ENCODE measurements at places on chromosomes 7 and 10.

- DNase-seq: no peak
These were observed 52.5 kb downstream of the CDHR3 start for GRCh38 chr7:106015381-106016218.

DNA sequence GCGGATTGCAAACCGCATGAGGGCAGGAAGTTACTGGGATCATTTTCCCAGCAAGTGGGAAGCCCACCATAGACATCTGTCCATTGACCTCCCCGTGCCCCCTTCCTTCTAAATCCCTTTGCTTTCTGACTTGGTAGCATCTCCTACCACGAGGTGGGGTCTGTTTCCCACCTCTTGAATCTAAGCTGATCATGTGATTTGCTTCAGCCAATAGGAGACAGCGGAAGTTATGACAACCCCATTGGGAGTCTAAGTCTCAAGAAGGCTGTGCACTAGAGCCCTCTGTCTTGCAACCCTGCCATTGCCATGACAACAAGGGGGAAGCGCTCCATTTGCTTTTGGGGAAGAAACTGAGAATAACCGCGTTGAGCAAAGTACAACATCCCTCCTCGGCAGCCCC, 39.2 kb upstream of the CARD11 start:
- no peak for DNase-seq

DNA sequence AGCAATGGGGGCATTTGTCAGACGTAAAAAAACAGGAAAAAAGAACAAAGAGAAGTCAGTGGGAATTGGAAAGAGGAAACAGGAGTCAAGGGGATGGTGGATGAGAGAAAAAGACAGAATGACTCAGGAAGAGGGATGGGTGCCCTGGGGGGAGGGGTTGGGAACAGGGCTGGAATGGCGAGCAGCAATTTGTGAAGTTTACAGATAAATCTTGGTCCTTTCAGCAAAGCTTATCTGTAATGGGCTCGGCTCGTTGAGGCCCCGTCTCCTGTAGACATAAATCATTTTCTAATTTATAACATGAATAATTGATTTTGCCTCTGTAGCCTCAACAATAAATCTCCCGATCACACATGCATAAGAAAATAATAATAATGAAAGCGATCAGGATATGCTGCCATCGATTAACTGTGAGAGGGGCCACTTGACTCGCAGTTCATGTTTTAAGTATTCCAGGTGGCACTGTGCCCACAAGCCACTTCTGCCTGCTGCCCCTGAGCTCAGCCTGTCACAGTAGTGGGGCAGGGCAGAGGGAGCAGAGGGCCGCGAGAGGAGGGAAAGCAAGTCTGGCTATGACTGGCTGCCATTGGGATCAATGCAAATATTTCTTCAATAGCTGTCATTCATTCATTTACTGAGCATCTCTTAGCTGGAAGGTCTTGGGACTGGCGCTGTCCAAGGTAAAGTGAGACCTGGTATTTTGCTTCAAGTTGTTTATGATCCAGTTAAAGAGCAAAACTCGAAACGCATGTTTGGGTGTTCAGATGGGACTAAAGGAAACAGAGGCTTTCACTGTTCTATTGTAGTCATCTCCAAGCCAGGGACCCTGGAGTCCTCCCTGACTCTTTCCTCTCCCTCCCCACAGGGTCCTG, 47.4 kb upstream of the R3HCC1L start:
- DNase-seq: no peak

GRCh38 chr10:70038923-70039322, 13.7 kb upstream of the MACROH2A2 start:
- DNase-seq: no peak

DNA sequence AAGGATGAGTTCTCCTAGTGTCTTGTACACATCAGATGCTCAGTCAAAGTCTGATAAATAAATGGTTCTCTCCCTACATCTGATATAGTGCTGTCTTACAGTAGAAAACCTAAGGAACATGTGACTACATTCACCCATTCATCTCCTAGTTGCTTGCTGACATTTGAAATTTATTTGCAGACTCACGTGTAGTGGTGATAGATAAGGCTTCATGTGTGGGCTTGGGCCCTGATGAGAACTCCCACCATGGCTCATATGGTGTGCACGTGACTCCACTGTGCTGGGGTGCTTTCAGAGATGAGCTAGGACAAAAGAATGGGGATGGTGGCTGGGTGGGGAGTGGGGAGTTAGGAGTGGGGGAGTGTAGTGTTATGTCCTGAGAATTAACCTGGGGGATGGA, 287.3 kb downstream of the RPS24 start:
- no peak for DNase-seq

GRCh38 chr10:16787361-16787791, 29.8 kb downstream of the RSU1 start:
- DNase-seq: no peak

- no peak for DNase-seq
These were observed 17.5 kb downstream of the ZCCHC24 start for GRCh38 chr10:79427965-79428364.

DNA sequence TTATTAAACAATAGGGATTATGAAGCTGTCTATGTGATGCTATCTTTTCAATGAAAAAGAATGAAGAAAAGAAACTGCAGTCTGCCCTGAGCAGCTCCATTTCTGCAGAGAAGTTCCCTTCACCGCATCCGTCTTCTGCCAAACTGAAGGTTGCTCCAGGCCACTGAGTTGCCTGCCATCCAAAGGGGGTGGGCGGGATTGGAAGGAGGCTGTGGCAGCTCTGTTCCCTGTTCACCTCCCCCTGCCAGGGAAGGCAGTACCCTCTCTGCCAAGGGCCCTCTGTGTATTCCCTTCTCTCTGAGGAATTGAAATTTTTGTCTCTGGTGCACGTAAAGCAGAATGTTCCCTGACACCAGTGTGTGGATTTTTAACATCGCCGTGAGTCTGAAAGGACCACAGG, 243.1 kb upstream of the GHITM start:
- no peak for DNase-seq

GRCh38 chr7:127950233-127950935, 80.9 kb downstream of the LRRC4 start:
- no peak for DNase-seq

DNA sequence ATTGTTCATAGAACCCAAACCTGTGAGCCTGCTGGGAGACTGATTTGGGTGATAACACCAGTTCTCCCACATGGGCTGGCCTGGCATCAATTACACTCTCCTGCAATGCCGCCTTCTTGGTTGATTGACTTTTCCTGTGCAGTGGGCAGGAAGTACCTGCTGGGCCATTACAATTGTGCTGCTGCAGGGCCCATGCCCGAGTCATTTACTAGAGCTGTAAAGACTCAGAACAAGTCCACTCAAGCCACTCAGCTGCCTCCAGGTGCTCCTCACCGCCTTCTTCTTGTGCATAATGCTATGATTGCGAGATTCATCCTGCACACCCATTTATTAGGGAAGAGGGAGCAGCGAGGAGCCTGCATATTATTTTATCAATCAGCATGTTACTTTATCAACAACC, 264.0 kb downstream of the TCERG1L start:
- no peak for DNase-seq

DNA sequence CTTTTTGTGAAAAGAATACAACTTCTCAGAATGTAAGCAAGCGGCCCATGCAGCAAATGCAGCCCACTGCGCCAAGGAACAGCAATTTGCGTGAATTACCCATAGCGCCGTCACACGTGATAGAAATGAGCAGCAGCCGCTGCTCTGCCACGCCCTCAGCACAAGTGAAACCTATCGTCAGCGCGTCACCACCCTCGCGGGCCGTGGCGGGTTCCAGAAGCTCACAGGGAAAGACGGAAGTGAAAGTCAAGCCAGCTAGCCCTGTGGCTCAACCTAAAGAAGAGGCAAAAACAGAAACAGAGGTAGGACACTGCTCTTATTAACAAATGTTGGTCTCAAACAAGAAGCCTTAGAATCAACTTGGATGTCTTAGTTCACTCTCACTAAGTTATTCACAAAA, 70.5 kb downstream of the SHH start:
- DNase-seq: peak; percentile 10

DNA sequence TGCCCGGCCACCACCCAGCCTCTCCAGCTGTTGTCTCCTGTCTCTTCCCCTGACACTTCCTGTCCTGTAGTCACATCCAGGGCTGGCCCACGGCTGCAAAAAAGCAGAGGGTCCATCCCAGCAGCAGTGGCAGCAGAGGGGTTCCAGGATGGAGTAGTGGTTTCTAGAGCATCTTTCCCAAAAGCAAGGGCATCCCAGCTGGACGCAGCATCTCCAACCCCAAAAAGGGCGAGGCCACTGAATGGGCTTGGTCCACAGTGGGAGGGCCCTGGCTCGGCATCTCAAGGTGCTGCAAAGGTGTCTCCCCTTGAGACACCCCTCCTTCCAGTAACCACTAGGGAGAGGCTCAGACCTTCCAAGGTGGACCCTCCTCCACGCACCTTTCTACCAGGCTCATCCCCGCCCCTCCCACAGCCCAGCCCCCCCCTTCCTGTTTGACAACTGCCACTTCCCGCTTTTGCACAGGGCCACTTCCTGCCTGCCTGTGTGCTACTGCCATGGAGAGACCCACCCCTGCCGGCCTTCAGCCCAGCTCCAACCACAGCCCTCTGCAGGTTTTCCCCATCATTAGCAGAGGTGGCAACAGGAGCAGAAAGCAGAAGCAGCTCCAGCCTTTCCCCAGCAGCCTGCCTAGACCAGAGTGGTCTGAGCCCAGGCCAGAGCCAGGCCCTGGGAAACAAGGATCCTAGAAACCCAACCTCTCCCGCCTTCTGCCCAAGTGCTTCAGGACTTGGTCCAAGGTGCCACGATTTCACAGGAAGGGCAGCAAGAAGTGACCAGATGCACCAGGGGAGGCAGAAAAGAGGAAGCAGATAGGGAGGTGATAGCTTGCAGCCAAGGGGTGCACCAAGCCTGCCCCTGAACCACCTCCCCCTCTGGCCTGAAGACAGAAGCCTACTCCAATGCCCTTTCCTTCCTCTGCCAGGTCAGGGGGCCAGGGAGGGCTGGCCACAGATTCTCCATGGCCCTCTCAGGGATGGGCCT, 8.6 kb downstream of the CAMK2G start:
- peak; percentile 23 for DNase-seq

DNA sequence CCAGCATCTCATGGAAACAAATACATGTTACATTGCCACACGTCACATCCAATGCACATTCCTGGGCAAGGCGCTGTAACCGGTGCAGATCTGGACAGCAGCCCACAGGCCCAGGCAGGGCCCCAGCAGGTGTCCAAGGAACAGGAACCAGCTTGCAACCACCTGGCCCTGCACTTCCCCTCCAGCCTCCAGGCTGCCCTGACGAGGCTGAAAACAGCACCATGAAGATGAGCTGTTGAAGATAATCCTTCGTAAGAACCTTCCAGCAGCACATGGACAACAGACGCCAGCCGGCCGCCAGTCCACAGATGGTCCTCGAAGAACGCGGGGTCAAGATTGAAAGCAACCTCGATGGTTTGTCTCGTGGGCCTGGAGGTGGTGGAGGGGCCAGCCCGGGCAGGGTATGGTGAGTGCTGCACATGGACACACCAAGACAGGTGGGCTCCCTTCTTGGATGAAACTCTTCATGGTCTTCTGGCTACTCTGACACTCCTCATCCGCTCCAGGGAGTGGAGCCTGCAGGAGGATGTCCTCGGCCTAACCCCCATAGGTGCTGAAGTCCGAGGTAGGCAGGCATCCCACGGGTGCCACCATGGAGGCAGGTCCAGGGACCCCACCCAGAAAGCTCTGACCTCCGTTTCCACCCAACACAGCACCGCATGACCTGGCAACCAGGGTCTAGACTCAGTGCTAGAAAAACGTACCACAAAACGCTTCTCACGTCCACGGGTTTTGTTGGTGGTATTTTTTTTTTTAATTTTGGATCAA, 22.9 kb downstream of the PDGFA start:
- DNase-seq: no peak

GRCh38 chr7:131002600-131002999, 268.6 kb upstream of the KLF14 start:
- DNase-seq: no peak

DNA sequence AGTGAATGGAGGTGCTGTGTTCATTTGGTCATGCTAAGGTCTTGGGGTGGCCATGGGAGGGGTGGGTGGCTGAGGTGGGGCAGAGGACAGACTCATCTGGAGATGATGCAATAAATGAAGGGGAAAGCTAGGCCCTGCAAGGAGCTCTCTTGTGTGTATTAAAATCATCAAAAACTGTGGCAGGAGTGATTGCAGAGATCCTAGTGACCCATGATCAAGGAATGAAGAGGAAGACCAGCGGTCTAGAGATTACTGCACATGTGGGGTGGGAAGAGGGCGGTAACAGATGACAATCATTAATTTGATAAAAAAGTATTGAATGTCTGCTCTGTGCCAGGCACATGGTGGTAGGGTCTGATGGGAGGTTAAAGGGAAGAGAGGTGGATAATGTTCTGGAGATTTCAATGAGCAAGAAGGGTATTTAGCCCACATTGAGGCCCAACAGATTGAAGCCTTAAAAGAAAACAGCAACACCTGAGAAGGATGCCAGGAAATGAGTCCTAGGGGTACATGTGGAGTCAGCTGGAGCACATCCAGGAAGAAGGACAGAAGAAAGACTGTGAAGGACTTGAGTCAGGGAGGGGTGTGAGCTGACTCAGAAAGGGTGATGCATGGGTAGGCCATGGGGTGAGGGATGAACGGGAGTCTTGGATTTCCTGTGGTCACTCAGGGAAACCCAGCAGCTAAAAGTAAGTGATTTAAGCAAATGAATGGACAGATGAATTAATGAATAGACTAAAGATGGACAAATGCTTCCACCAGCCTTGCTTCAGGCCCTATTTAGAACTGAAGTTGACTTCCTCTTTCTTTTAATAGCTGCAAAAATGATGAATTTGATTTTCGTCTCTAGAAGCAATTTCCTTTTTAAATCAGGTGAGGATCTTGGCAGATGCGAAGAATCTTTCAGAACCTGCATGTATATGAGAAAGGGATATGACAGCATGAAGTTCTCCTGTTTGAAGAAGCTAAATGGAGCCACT, 83.1 kb upstream of the IGFBP3 start:
- DNase-seq: no peak

GRCh38 chr7:139105484-139105883, 4.0 kb downstream of the ZC3HAV1 start:
- DNase-seq: no peak

GRCh38 chr10:89351412-89351779, 23.6 kb downstream of the IFIT3 start:
- DNase-seq: no peak

- DNase-seq: no peak
These were observed 237.2 kb upstream of the AKR1E2 start for GRCh38 chr10:4588824-4589223.

- DNase-seq: no peak
These were observed 5.8 kb downstream of the BHLHA15 start for GRCh38 chr7:98216941-98217622.

- no peak for DNase-seq
These were observed 33.5 kb downstream of the PLCE1 start for GRCh38 chr10:94027197-94027596.

DNA sequence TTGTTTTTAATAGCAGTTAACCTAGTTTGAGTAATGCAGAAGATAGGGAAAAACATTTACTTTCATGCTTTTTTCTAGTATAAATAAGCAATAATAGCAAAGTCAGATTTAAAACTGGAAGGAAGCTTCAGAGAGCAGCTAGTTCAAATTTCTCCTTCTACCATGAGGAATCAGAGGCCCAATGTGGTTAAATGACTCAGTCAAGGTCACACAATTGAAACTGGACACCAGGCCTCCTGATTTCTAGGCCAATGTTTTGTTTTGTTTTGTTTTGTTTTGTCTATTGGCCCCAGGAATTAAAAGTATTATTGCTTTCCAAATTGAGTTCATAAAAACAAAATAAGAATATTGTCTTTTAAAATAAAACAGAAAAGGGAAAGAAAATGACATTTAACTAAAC, 122.3 kb downstream of the TRIL start:
- no peak for DNase-seq

GRCh38 chr10:63722537-63722936, 201.3 kb downstream of the REEP3 start:
- no peak for DNase-seq

- DNase-seq: no peak
These were observed 121.7 kb downstream of the DOCK4 start for GRCh38 chr7:112084520-112084971.
